ENCODE measurements at places on chromosomes 6 and 20. TPM values are rescaled to one million over a fixed set of nuclear protein-coding genes. Genes with fewer than 3 reads are reported as not detected.

ULBP1 gene
- total RNA-seq = 0.64 TPM

OPRM1 gene
- total RNA-seq = not detected

DNA sequence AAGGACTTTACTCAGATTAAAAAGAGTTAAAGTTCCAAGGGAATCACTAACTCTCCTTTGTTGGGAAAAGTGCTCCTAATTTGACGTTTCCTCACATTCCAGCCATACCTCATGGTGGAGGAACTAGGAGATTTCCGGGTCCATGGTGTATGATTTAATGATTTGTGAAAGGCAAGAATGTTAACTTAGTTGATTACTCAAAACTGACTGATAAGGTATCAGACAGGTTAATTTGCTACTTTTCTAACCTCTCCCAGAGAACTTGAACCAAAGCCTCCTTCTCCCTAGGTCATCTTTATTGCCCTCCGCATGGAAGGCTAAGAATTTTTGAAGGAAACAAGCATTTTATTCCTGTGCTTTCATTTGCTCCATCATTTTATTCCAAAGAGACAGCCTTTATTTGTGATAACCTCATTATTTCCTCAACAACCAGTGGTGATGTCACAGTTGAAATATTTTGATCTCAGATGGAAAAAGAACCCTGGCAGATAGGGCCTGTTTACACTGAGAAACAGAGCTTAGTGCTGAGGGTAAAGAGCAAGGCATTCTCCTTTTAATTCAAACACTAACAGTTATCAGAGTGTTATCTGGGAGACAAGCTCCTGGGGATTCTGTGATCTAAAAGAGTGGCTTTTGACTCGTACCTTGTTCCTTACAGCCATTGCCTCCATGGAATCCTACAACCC lies 57.4 kb upstream of the BMP2 start:
- H3K27ac ChIP-seq = no peak overlapping the region
- DNase-seq = no peak
- peaks cover 13% of the 10 kb centered on the region for H3K4me1 ChIP-seq
- no peak overlapping the region for H3K4me3 ChIP-seq
- no peaks in the 10 kb centered on the region for H3K27me3 ChIP-seq

GRCh38 chr20:54566031-54566688 lies 90.8 kb downstream of the DOK5 start:
- no peak for DNase-seq
- no peaks in the 10 kb centered on the region for H3K4me1 ChIP-seq
- no peak overlapping the region for H3K27ac ChIP-seq
- H3K36me3 ChIP-seq = no peaks in the 10 kb centered on the region
- H3K4me3 ChIP-seq = no peak overlapping the region

GRCh38 chr20:2688041-2688591 lies 4.5 kb upstream of the EBF4 start:
- no peak overlapping the region for H3K27ac ChIP-seq
- DNase-seq = peak; percentile 79
- H3K4me3 ChIP-seq = peak overlapping the region; percentile 59
- peaks cover 87% of the 10 kb centered on the region for H3K27me3 ChIP-seq
- H3K4me1 ChIP-seq = peaks cover 21% of the 10 kb centered on the region
- peaks cover 5% of the 10 kb centered on the region for H3K36me3 ChIP-seq

DNA sequence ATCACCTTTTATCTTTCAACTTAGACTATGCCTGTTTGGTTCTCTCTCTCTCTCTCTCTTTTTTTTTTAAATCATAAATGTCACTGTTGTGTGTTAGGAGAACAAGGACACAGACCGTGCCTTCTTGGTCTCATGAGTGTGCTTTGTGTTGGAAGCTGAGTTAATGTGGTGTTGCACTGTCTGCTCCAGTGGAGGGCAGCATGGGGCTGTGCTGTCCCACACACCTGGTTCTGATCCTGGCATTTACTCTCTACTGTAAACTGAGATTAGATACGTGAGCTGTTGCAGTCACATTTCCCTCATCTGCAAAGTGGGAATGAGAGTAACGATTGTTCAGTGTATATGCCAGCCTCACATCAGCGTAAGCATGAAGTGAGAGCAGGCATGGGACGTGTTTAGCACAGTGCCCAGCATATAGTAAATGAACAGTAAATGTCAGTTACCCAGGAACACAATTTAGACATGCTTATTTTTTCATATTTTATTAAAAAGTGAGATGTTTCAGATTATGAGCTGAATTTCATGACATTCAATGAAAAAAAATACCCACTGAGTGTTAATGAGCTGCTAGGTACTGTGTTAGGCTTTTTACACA lies 161.1 kb downstream of the FARS2 start:
- H3K27ac ChIP-seq = no peak overlapping the region
- DNase-seq = peak; percentile 56
- no peak overlapping the region for H3K4me3 ChIP-seq
- peaks cover 5% of the 10 kb centered on the region for H3K36me3 ChIP-seq
- no peaks in the 10 kb centered on the region for H3K27me3 ChIP-seq

Data from WTC11 (cell line).